Cerebellum (tissue), 4 donors: ENCODE measurements at places on chromosomes 12 and 14. TPM values are rescaled to one million over a fixed set of nuclear protein-coding genes. Genes with fewer than 3 reads are reported as not detected.

Gene RASSF8
- total RNA-seq, result 33.8 TPM

Gene PIWIL1
- total RNA-seq, result 0.45 TPM

GRCh38 chr12:100221523-100221922 is 20.9 kb downstream of the ACTR6 start:
- DNase-seq, result no peak

- no peak for DNase-seq
Observed at GRCh38 chr12:104683831-104684503, 227.2 kb downstream of the CHST11 start.

GRCh38 chr14:25055005-25055404 is 5.1 kb upstream of the STXBP6 start:
- no peak for DNase-seq

DNA sequence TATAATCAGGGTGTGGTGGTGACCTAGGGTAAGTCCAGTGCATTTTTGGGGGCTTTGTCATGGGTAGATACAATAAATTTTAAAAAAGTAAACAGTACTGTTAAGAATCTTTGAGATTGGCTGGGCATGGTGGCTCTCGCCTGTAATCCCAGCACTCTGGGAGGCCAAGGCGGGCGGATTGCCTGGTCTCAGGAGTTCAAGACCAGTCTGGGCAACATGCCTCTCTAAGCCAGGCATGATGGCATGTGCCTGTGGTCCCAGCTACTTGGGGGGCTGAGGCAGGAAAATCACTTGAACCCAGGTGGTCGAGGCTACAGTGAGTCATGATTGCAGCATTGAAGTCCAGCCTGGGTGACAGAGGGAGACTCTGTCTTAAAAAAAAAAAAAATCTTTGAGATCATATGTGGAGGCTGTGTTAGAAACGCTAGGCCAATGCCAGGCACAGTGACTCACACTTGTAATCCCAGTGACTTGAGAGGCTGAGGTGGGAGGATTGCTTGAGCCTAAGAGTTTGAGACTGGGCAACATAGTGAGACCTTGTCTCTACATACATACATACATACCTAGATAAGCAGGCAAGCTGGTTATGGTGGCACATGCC is 67.7 kb downstream of the PRKCH start:
- no peak for DNase-seq

GRCh38 chr14:92937051-92937937 is 14.3 kb downstream of the CHGA start:
- no peak for DNase-seq

DNA sequence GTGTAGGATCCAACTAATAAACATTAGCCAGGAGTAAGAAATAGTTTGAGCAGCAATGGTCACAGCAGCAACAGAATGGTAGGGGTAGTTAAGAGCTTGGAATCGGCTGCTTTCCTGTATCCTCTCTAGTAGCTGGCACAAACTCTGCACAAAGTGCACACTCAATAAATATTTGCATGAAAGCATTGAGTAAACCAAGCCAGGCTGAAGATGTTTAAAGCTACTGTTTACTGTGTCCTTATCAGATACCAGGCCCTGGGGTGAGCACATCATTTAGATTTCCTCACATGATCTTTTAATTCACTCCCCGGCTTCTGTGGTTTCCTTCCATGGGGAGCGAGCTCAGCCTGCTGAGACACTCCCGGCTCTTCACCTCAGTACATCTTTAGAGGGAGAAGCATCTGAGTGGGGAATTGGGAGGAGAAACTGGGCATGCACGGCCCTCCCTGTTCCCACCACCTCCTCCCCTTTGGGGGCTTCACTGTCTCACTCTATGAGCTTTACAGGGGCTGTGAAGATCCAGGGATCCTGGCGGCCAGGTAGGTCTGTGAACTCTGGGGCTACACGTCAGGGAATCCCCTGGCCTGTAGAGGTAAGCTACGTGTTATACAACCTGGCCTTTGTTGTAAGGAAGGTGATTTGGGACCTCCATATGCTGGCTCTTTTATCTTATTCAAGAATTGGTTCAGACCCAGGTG is 107.2 kb upstream of the VASH1 start:
- DNase-seq, result no peak

GRCh38 chr14:90263748-90264449 is 7.5 kb downstream of the PSMC1 start:
- no peak for DNase-seq

DNA sequence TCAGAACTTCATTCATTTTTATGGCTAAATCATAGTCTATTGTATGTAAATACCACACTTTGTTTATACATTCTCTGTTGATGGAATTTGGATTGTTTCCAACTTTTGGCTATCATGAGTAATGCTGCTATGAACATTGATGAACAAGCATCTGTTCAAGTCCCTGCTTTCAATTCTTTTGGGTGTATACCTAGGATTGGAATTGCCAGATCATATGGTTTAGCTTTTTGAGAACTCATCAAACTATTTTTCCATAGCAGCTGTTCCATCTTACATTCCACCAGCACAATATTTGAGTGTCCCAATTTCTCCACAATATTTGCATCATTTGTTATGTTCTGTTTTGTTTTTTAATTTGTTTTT is 52.3 kb upstream of the CCND2 start:
- DNase-seq, result no peak
